ENCODE measurements at places on chromosomes 4 and X.

DNA sequence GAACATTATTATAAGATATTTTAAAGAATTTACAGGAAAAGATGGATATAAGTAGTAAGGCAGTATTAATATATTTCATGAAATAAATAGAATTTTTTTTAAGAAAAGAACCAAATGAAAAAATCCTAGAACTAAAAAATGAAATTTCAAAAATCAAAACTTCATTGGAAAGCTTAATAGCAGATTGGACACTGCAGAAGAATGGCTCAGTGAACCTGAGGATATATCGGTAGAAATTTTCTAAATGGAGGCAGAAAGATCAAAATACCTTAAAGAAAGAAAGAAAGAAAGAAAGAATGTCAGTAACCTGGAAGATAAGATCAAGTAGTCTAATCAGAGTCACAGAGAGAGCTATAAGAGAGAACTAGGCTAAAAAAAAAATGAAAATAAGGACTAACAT is 21.3 kb upstream of the FAM13A start:
- DNase-seq, result no peak

DNA sequence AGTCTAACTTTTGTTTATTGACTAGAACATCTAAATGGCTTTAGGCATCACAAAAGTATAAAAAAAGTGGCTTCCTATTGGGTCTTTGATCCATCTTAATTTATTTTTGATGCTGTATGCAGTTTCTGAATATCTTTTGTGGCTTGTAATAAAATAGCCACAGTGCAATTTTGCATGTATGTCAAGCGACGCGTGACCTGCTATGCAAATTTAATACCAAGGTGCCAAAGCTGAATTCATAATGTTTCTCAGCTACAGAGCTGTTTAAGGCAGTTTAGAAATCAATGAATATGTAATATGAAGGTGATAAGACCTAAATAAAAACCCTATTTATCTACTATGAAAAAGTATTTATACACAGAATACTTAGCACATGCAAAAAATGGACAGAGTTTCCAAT is 197.8 kb downstream of the AFF2 start:
- DNase-seq, result no peak

- DNase-seq, result no peak
Observed at GRCh38 chr4:138588501-138588900, 346.4 kb upstream of the SLC7A11 start.

DNA sequence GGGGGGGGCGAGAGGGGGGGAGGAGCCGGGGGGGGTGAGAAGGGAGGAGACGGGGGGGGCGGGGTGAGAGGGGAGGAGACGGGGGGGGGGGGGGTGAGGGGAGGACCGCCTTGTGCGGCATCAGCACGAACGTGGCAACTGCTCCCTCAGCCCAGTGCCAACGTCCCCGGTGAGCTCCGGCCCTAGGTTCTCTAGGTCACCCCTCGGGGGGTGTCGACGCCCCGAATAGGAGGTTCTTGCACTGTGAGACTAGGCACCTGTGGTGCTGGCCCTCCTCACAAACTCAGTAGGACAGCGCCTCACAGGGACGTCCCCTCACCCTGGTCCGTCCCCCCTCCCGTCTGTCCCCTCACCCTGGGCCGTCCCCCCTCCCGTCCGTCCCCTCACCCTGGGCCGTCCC is 21.5 kb upstream of the GTPBP6 start:
- no peak for DNase-seq

GRCh38 chr4:184968366-184968765 is 49.9 kb upstream of the HELT start:
- DNase-seq, result no peak

- DNase-seq, result no peak
Observed at GRCh38 chr4:88467392-88467791, 10.5 kb downstream of the HERC5 start.

GRCh38 chrX:139766545-139766983 is 58.6 kb upstream of the MCF2 start:
- DNase-seq, result no peak

GRCh38 chr4:141891260-141892120 is 255.1 kb downstream of the IL15 start:
- DNase-seq, result no peak

- no peak for DNase-seq
Observed at GRCh38 chr4:102501447-102501696, 213 bp downstream of the NFKB1 start.

DNA sequence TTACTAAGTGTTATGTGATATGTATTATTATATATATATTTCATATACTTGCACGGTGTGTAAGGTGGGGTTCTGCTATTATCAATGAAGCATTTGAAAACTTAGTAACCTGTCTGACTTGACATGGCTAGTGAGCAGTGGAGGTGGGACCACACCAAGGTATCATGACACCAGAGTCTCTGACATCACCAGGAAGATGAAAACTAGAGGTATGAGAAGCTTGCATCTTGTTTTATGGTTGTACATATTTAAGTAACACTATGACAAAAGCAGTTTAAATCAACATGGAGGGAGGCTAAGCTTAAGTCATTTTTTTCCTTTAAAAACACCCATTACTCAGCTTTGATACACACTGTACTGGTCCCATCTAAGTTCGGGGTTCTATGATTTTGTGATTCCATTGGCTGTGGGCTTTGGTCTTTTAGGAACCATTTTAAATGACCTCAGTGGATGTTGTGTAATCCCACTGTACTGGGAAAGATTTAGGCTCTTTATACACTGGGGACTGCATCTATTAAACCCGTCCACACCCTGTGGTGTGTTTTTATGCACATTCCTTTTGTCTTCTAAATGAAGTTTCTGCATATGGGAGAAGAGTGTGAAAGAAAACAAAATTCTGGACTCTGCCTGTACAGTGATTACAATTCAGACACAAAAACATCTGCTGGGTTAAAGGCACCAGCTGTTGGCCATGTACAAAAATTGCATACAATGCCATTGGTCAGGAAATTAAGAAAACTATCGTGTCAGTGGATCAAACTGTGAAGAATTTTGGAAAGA is 570.6 kb downstream of the SPRY1 start:
- no peak for DNase-seq

DNA sequence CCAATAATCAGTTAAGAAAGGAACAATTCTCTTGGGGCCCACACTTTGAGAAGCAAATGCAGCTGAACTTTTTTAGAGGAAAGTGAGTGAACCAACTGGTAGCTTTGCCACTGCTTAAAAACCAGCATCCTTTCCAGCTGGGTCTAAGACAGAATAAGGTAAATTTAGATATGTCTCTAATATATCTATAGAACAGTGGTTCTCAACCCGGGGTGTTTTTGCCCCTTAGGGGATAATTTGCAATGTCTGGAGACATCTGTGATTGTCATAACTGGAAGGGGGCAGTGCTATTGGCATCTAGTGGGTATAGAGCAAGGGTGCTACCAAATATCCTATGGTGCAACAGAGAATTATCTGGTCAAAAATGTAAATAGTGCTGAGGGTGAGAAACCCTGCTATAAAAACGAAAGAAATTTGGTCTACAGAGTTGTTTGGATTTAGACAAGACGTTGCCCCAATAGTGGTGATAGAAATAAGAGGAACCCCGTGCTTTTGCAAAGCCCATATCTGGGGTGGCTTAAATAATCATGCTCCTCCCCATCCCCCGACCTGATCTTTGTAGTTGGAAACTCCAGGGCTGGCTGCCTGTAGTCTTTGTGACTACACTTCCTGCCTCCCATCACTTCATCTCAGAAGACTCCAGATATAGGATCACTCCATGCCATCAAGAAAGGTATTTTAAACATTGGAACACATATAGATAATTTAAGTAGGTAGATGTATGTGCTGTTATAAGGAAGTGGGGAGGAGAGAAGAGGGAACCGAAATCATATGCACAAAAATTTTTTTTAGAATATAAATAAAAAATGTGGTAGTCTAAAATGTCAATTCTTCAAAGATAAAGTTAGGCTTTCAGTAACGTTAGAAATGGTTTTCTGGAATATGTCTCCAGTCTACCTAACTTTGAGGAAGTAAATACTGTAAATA is at the start of gene TLR7:
Gene TLR7, plus strand, starts transcription at position 622 of the 927 bp plus-strand sequence. CDS start 507 bp downstream, outside the sequence.
- no peak for DNase-seq

DNA sequence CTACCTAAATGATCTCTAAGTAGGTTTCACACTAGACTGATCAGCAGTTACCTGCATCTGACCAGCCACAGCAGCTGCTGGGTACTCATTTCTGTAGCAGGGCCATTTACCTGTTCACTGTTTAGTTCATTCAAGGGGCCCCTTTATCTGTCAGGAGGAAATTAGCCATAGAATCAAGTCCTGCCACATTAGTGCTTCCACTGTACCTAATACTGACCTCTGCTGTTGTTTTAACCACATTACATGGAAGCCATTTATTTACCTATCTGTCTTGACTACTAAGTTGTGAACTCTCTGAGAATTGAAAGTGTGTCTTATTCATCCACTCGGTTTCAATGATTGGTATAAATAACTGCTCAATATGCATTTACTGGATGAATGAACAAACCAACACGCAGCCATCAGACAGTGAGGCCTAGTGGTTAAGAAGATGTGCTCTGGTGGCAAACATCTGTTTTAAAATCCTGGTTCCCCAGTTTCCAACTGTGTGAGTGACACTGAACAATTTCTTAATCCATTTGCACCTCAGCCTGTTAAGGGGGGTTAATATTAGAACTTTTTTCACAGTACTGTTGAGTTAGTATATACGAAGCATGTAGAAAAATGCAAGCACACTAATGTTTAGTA is 30.0 kb upstream of the ANXA5 start:
- DNase-seq, result no peak

DNA sequence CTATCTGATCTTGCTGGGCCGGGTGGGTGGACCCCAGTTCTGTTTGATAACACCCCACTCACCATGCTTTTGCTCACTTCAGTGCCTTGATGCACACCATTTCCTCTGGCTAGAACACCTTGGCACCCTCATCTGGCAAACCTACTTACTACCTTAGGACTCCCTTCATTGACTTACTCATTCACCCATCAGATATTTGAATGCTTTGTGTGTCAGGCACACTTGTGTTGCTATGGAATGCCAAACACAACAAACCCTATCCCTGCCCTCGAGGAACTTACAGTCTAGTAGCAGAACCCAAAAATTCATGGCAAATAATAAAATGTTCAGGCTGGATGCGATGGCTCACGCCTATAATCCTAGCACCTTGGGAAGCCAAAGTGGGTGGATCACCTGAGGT is 13.9 kb downstream of the CCNG2 start:
- DNase-seq, result no peak

Data from activated CD4-positive, CD25-positive, alpha-beta regulatory T cell (primary cell).